MG63 (cell line): ENCODE measurements at places on chromosomes 1 and 21.
A peak's percentile ranks its signal among the peaks of the same experiment; 100 is the strongest.

DNA sequence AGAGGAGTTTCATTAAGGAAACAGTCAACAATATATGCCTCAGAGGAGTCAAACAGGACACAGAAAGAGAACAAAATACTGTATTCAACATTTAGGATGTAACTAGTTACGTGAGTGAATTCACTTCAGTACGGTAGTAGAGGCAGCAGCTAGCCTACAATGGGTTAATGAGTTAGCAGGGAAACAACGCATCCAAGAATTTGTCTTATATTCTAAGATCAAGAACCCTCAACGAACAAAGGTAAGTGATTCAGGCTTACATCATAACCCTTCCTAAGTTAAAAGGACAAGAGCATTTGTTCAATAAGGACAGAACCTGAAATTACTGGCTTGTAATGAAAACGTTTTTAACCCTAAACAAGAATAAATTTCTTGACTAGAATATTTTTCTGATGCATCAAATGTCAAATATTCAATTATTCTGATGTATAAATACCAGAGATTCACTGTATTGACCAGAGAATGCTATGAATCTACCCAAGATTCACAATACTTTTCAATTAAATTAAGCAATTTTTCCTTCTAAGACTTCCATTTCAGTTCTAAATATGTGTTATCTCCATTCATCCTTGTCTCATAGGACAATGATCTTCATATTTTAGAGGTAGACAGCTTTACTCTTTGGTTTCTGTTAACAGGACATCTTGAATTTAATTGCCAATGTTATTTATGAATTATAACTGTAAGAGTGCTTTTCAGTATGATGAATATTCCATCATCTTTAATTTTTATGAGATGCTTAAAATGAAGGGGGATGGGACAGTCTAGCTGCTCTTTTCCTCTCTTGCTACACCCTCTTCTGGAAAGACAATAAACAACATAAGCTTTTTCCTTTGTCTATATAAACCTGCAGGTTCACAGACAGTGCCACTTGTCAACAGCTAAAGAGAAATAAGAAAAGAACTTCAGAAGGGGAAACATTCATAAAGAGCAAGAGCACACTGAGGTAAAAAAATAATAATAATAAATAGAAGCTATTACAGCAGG is 209.5 kb downstream of the SMYD3 start:
- no peak for DNase-seq

- DNase-seq = no peak
These were observed 50.2 kb upstream of the DNAH14 start for GRCh38 chr1:224879162-224879803.

GRCh38 chr1:169483500-169483966 is 2.2 kb downstream of the SLC19A2 start:
- DNase-seq = no peak

DNA sequence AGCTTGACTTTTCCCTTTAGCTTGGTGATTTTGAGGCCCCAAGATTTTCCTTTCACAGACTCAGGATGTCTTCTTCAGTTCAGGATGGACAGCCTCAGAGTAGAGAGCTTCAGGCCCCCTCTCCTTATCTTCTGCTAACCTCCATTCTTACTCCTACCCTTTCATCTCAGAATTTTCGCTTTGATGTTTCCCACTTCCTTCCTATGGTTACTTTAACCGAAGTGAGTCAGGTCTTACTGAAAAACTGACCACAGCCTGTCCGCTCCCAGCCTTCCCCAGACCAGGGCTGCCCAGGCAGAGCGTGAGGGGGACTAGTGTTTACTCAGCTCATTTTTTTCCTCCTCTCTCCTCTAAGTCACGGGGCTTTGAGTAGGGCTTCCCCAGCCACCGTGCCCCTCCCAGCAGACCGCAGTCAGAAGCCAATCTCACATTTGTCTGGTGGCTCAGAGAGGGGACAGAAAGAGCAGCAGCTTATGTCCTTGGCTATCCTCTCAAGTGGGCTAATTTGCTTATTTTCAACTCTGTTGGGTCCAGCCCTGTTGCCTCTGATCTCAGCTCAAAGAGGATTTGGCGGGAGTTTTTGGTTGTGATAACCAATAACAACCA is 4.2 kb upstream of the IL19 start:
- DNase-seq = peak; percentile 63

DNA sequence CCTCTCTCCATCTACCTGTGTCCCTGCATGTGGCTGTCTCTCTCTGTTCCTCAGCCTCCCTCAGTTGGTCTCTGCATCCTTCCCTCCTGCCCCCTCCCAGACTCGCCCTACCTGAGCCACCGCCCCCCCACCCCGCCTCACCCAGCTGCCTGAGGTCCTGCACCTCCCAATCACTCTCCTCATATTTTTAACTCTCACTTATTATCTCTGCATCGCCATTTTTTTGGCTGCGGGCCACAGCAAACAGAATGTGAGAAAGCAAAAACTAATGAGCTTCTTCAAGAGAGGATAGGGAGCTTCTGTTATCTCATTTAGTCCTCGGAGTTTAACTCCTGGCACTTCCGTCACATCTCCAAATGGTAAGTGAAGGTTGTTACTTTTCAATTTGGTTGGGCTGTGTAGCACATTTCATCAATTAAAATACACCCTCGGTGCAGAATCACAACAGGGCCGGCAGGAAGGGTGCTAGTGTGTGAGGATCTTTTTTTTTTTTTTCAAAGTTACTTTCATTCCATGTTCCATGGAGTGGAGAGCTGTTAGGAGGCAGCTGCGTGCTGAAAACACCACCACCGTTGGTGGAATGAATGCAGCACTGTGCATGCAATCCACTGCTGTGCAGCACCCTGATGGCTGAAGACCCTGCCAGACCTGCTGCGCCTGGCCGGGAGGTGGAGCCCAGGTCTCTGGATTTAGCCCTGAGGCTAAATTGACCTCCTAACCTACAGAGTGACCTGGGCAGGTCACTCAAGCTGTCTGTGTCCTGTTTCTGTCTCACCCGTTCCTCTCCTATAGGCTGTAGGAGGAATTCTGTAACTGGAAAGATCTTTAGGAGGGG is 157.2 kb upstream of the NFIA start:
- no peak for DNase-seq

GRCh38 chr21:44957901-44958451 is 18.1 kb downstream of the SLX9 start:
- no peak for DNase-seq

GRCh38 chr1:30290581-30290980 is 432.8 kb downstream of the MATN1 start:
- DNase-seq = no peak
